Activated naive CD8-positive, alpha-beta T cell treated with anti-CD3 and anti-CD28 coated beads for 36 hours (primary cell): ENCODE measurements at places on chromosomes 2 and 18.

- no peak for DNase-seq
Measured at GRCh38 chr2:177547122-177547521, 154.5 kb downstream of the AGPS start.

GRCh38 chr2:207313947-207314346 is 148.2 kb upstream of the KLF7 start:
- no peak for DNase-seq

GRCh38 chr2:39243469-39244123 is at the start of gene CDKL4:
Gene CDKL4, minus strand, starts transcription at chr2:39243970.
- DNase-seq = peak; percentile 40

DNA sequence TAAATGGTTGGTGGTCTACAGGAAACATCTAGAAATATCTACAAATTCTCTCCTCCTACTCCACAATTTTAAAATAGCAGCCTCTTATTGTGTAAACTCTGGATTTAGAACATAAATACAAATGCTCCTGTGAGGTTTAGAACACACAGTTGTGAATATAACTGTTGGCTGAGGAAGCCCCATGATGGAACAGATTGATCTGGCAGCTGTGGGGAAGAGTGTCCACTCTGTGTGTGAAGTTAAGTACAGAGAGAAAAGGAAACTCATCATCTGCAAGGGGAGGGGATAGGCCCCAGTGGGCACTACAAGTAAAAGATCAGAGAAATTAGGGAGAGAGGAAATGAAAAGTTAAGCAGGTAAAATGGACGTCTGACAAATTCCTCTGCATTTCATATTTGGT is 422.7 kb upstream of the FSHR start:
- no peak for DNase-seq

GRCh38 chr18:13216711-13217465 is 1.7 kb upstream of the LDLRAD4 start:
- DNase-seq = peak; percentile 71

GRCh38 chr2:102792568-102793208 is 30.9 kb downstream of the TMEM182 start:
- DNase-seq = no peak

DNA sequence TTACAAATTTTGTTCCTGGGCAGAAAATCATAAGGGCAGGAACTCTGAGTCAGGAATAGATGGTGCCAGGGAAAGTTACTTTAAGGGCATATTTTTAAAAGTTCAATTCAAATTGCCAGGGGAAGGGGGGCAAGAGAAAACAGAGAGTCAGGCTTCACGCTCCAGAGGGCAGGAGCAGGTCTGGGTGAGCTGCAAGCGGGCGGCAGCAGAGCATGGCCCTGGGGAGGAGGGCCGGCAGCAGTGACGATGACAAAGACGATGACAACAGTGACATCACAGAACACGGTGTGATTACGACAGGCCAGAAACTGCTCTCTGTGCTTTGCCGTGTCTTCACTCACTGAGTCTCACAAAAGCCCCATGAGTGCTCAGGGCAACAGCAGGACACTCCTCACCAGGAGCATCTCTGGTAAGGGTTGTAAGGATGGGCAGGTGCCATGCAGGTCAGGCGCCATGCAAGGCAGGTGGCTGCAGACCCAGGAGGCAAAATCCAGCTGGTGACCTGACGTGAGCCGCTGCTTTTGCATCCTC is 23.3 kb downstream of the CHST10 start:
- DNase-seq = no peak

DNA sequence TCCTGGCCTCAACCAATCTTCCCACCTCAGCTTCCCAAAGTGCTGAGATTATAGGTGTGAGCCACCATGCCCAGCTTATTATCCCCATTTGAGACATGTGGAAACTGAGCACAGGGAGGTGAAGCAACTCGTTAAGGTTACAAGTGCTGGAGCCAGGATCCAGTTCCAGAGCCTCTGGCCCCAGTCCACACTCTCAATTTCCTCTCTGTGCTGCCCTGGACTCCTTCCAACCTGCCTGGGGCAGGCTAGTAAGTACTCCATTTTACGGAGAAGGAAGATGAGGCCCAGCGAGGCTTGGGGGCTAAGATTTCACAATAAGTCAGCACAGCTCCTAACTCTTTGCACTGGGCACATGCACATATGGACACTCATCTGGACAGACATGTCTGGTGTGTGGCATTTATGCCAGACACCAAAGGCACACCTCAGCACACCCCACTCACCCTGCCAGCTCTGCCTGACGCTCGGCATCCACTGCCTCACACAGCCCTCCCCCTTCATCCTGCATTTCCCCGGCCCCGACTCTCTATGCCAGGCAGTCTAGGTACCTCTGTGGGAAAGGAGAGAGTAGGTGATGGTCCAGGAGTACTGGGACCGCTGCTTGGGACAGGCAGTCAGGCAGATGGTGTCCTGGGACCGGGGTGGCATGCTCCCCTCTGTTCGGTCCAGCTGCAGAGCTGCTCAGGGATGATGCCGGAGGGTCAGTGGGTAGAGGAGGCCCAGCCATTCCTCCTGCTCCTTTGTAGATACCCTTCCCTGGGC is 20.5 kb downstream of the CFAP65 start:
- DNase-seq = no peak

DNA sequence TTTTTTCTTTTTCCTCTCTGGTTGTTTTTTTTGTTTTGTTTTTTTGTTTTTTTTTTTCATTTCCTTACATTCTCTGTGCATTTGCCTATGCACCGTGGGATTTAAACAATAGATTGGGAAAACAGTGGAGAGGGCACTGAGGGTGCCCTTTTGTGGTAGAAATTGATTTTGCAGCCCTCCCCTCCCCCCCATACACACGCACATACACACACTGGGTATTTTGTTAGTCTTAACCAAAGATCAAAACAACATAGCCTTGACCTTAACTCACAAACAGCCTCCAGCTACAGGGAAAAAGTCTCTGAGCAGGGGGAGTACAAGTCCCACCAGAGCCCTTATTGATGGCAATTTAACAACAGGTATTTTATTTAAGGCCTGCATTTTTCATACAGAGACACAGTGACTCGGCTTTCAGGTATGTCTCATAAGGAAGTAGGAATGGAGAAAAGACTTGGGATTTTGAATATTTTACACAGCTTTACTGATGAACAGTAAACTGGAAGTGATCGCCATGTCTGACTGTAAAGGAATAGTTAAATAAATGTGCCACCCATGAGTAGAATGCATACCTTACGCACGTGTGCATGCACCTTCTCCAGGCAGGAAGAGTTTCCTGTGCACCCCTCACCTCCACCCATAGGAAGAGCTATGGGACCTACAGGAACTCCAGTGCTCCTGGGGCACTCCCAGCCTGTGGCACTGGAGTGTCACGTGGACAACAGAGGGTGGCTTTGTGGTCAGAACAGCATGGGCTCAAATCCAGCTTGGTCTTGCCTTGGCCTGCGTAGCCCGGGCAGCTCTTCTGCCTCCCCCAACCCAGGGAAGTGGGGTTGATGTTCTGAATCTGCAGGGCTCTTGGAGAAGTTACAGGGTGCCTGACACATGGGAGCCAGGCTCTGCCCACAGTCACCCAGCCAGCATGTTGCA is 266.4 kb downstream of the ANAPC1 start:
- no peak for DNase-seq

DNA sequence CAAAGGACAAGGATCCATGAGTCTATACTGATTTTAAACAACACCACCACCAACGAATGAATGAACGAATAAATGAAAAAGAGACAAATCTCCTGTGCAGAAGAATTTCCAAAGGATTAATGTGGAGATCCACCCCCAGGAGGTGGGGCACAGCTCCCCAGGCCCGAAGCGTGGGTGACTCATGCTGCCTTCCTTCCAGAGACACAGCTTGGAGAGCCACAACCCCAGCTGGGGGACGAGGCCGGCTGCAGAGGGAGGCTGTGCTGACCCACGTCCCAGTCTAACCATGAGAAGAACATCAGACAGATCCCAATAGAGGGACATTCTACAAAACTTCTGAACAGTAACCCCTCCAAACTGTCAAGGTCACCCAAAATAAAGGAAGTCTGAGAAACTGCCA is 557.3 kb upstream of the SALL3 start:
- DNase-seq = no peak

- no peak for DNase-seq
Measured at GRCh38 chr18:11767935-11768334, 78.9 kb downstream of the GNAL start.

GRCh38 chr2:174490051-174490450 is 3.2 kb upstream of the GPR155 start:
- DNase-seq = no peak

DNA sequence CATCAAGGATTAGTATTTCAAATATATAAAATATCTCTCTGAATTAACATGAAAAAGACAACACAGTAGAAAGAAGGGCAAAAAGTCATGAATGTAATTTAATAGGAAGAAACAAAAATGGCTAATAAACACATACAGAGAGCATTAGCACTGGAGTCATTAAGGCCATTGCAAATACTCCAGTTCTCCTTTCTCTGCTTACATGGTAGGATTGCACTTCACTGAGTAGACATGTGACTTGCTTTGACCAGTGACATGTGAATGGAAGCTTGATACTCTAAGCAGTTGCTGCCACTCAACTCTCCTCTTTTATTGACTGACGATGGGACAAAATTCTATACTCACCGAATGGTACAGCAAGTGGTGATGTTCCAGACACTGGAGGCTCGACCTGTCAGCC is 153.9 kb upstream of the LGALSL start:
- DNase-seq = no peak

DNA sequence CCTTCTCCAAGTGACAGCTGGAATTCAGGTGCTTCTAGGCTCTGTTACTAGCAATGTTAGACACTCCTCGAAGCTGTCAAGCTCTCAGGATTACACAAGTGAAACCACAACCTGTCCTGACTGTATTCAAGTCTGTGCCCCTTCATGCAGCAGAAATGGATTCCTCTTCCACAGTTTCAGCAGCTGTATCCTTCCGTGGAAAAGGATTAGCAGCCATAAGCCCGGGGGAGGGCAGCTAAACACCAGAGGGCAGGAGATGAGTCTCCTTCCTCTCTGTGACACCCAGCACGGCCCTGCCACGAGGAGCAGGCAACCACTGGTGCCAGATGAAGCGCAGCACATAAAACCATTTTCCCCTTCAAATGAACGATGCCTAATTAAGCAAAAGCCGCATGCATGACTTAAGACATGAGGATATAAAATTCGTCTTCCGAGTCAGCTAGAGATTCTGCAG is 1.2 kb downstream of the ST3GAL5 start:
- peak; percentile 57 for DNase-seq

DNA sequence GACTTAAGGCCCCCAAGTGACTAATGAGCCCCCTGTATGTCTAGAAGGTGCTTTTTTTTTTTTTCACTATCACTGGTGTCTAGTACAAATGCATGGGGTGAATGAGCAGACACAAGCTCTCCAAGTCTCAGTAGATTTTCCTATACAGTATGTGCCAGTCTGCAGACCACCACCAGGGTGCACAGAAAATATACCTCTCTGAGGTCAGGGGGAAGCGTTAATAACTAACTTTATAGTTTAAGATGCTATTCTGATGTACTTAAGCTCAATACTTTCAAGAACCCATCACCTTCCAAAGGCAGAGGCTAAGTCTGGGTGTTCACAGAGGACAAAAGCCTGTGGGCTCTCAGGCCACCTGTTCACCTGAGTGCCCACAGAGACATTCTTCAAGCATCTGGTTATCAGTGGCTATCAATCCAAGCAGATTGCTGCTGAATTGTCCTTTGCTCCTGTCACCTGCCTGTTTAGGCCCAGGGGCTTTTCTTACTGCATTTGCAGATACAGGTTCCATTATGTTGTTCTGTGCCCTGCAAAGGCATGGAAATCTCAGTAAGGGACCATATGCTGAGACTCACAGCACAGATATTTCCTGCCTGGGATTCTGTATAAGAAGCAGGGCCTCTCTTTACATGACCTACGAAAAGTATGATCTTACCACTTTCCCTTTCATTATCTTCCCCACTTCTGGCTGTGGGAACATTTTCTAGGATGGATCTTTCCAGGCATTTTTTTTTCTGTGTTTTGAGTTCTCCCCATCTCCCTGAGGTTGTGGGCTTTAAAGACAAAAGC is 534.6 kb downstream of the TNS1 start:
- no peak for DNase-seq

GRCh38 chr2:38274286-38275276 is 102.5 kb downstream of the ATL2 start:
- DNase-seq = peak; percentile 6

DNA sequence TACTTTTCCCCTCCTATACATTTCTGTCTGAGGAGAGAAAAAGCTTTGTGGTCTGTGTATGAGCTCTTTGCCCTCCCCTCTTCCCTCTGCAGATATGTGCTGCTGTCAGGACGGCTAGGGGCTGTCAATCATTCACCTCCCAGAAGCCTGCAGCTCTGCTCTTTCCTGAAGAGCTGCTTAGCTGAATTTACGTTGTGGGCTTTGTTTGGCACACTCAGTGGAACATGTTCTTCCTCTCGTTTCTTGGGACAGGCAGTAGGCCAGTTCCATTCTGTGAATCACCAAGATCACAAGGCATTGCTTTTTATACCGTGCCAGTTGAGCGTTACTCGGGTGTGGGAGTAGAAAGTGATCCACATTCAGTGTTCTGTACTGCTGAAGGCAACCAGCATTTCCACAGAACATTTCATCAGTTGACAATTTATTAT is 136.7 kb downstream of the LAMA3 start:
- peak; percentile 15 for DNase-seq

DNA sequence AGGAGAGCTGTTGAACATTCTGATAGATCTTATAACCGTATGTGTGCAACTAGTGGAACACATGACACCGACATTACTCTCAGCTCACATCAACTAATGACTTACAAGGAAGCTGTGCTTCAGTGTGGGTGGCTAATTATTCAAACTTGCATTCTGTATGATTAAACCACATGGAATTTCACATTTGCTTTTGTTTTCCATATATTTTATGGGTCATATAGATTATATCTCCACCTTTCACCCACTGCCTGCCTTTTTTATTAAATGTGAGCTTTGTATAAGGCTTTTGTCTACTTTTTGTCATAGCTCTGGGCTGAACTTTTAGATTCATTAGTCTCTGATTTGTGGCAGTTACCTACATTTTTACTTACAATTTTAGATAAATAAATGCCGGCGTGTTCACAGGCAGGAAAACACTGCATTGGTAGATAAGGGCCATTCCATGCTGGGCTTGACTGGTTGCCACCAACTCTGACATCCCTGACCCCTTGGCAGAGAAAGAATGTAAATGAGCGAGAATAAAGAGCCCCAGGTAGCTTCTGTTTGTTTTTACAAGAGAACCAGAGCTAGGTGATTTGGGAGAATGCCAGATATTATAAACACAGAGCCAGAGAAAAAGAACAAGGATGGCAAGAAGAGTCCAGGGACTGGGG is 35.7 kb downstream of the LYPD6 start:
- DNase-seq = no peak

DNA sequence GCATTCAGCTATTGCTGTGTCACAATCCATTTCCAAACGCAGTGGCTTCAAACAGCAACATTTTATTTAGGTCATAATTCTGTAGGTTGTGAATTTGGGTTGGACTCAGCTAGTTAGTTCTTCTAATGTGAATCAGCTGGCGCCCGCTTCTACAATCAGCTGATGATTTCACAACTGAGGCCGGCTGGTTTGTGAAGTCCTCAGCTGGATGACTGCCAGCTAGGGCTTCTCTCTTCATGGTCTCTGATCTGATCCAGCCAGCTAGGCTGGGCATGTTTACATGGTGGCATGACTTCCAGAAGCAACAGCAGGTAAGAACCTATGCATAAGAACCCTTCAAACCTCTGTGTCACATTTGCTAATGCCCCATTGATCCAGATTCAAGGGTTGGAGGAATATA is 172.0 kb downstream of the SLC4A10 start:
- DNase-seq = no peak
